Ureter (tissue), 1 donor: ENCODE measurements at places on chromosomes 7 and 10.

- no peak for DNase-seq
Measured at GRCh38 chr7:48420206-48420605, 248.9 kb downstream of the ABCA13 start.

GRCh38 chr10:29603223-29603896 is 31.4 kb downstream of the SVIL start:
- no peak for DNase-seq

GRCh38 chr10:23818484-23818883 is 379.6 kb downstream of the OTUD1 start:
- DNase-seq: no peak

- no peak for DNase-seq
Measured at GRCh38 chr7:26599982-26600381, 264.4 kb downstream of the SKAP2 start.

- DNase-seq: no peak
Measured at GRCh38 chr7:46752881-46753366, 829.0 kb downstream of the TNS3 start.

DNA sequence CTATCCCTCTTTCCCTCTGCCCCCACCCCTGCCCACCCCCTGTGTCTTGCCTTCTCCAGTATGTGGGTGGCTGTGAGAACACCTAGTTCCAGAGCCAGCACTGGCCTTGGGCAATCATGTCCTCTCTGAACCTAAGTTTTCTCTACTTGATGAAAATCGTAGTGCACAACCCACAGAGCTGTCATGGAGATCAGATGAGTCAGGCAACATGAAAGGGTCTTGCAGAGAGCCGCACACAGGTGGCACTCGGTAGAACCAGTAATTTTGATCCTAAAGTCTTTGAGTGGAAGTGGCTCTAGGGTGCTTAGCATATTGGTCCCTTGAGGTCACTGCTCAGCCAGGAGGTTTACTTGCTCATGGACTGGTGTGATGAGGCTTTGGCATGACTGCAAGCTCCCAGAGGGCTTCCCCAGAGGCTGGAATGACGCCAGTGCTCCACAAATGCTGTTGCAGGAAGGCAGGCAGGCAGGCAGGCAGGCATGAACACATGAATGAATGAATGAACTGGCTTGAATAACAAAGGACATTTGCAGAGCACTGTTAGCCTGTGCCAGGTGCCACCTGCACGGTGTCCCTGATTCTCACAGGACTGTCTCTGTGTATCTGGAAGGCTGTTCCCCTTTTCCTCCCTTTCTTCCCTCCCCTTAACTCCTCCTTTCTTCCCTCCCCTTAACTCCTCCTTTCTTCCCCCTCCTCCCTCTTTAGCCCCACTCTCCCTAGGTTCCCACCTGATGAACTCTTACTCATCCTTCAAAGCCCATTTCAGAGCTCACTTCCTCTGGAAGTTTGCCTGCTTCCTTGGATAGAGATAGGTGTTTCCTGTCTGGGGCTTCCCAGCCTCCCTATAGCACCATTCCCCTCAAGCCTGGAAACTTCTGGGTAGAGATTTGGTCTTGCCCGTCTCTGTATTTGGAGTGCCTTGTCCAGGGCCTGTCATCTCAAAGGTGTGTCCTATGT is 27.2 kb upstream of the CTBP2 start:
- no peak for DNase-seq

- DNase-seq: no peak
Measured at GRCh38 chr10:89189211-89189734, 17.8 kb downstream of the CH25H start.

DNA sequence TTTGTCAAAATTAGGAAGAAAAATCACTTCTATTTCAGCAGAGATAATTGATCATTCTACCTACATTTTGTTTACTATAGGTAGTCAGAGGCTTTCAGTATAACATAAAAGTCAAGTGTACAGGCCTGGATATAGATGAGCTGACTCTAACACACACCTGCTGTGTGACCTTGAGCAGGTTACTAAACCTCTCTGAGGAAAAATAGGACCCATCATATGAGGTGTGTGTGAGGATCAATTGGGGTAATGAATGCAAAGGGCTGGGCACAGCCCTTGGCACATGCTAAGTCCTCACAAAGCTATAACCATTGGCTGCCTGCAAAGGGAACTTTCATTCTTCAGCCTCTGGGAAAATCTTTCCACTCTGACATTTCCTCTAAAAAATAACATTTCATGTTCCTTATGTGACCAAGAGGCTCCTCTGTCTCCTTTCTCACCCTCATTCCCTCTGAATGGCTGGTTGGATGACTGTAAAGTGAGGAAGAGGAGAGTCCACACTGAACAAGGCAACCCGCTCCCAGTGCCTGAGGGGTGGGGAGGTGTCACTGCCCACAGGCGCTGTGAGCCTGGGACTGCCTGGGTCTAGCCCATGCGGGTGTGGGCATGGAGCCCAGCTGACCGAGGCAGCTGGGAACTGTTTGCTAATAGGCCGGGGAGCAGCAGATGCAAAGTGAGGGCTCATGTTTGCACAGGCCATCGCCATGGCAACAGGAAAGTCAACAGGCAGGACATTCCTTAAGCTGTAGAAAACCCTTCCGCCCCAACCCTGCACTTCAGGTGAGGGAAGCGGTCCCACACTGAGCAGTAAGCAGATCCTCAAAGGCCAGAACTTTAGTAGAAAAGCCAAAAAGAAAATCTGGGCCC is 36.8 kb downstream of the MYOF start:
- peak; percentile 95 for DNase-seq

DNA sequence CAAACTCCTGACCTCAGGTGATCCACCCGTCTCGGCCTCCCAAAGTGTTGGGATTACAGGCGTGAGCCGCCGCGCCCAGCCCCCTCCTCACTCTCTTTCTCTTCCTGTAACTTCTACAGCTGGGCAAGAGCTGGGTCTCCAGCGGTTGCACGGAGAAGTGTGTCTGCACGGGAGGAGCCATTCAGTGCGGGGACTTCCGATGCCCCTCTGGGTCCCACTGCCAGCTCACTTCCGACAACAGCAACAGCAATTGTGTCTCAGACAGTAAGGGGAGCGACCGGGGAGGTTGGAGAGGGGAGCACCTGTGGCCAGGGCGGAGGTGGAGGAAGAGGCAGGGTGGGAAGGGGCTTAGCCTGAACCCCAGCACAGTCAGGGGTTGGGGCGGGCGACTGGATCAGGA is 41.4 kb downstream of the EPHB4 start:
- no peak for DNase-seq

GRCh38 chr10:6722616-6723004 is 142.5 kb upstream of the PRKCQ start:
- DNase-seq: no peak

DNA sequence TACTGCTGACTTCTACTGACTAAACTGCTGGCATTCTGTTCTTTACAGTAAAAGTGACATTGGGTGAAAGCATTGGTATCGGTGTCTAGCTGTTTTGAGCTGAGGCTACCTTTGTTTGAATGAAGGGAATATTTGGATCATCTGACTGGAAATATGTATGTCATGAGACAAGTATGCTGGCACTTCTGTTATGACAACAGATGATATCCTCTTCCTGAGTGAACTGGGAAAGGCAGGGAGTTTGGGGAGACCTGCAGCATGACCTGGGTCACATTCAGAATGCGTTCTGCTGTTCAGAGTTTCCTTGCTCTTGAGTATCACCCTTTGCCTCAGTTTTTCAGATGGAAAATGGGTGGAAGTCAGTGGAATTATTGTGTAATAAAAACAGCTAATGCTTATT is 81.8 kb downstream of the PLCE1 start:
- DNase-seq: no peak

DNA sequence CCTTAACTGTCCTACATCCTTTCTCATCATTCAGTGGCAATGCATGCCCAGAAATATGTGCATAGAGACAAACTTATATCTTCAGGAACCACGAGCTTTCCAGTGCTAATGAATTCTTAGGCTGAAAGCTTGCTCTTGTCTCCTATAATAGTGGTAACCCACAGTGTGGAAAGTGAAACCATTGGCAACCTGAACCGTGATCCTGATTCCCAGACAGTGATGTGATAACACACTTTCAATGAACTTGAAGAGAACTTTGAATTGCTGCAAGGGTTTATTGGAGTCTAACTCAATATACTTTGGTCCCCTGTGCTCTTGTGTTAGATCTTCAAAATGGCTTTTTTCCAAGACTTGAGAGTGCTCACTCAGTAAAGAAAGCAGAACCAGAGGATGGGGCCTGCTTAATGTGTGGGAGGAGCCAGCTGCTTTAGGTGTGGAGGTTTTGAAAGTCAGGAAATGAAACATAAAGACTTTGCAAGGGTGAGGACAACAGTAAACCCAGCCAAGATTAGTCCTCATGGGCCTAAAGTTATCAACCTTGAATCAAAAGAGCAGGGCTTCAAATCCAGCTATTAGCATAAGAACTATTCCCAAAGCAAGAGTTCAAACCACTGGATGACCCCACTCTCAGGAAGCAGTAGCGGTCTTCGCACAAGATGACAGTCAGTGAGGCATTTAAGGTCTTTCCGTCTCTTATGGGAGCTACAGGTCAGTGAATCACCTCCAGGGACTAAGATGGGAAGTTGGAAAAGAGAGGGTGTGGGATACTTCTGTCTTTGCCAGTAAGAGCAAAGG is 332.4 kb upstream of the NRP1 start:
- no peak for DNase-seq

DNA sequence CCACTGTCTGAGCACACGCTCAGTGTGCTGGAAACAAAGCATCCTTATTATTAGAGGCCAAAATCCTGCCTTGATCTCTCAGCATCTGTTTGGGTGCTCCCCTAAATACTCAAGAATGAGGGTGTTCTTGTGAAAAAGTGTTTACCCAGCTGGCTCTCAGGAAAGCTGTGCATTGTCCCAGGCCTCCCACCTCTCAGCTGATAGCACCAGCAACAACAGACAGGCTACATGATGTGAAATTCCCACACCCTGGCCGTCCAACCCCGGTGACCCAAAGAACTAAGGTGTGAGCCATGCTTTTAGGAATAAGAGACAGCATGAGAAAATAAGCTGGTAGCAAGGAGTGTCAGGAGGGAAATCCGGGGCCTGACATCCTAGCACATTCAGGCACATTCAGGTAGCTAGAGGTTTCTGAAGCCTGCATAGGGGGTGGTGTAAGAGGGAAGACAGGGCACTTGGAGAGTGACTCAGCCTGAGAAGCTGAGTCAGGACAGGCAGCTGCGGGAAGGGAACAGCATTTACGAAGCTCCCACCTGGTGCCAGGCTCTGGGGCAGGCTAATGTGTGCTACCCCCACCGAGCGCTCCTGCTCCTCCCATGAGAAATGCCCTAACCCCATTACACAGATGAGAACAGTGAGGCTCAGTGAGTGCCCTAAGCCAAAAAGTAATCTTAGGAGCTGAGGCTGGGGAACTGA is 205.6 kb downstream of the GRID1 start:
- DNase-seq: no peak

DNA sequence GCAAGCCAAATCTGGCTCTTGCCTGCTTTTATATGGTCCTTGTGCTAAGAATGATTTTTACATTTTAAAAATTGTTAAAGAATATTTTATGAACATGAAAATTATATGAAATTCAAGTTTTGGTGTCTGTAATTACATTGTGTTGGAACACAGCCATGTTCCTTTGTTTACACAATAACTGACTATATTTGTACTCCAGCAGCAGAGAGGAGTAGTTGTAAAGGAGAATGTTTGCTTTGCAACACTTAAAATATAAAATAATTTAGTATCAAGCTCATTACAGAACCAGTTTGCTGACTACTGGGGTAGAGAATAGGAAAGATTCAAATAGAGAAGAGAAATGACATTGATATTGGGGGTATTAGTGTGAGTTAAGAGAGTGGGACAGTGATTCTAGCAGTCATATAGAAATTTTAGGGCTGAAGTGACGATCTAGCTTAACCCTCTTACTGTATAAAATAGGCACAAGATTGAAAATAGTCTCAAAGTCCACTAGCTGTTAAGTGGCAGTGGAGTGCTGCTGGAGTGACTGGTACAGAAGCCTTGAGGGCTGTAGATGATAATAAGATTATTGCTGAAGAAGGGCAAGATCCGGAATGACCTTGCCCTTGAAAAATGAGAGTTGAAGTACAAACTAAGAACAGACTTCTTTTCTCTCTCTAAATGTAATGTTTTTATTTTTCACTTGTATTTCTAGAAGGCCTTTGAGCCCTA is 28.2 kb downstream of the SGPL1 start:
- no peak for DNase-seq

- no peak for DNase-seq
Measured at GRCh38 chr10:51272555-51272954, 198.3 kb downstream of the PRKG1 start.

DNA sequence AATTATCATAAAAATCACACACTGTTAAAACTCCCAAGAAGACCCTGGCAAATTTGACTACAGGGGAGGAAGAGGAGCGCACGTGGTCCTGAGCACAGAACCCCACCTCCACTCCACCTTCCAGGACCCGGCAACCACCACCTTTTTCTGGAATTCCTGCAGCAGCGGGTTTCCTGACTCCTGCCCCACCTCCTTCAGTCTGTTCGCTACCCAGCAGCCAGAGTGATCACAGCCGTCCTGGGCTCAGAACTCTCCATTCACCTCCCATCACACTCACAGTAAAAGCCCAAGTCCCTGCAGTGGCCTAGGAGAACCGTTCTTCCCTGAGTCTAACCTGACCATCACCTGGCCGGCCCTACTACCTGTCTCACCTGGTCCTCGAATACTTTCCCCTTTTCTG is 107.4 kb upstream of the FAM204A start:
- DNase-seq: no peak

GRCh38 chr10:60338002-60338564 is 51.6 kb downstream of the ANK3 start:
- no peak for DNase-seq

- no peak for DNase-seq
Measured at GRCh38 chr7:50555594-50556140, 9.5 kb downstream of the DDC start.

DNA sequence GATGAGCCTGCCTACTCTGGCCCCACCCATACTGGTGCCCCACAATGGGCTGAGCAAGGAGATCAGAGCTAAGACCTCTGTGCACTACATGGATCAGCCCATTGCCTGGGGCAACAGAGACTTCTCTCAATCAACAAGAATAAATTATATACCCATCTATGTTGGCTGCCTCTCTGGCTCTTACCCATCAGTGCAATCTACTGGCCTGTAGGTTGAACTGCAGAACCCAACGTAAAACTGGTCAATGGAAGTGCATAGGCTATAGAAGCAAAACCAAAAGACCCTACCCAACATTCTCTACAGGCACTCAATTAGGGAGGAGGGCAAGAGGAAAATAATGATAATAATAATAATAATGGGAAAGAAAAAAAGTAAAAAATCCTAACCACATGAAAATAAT is 574.3 kb downstream of the MAGI2 start:
- no peak for DNase-seq

- no peak for DNase-seq
Measured at GRCh38 chr7:151592868-151593486, 73.3 kb upstream of the RHEB start.

- DNase-seq: no peak
Measured at GRCh38 chr10:130409331-130409730, 273.1 kb downstream of the GLRX3 start.
